ENCODE measurements at places on chromosomes 16 and 17.

DNA sequence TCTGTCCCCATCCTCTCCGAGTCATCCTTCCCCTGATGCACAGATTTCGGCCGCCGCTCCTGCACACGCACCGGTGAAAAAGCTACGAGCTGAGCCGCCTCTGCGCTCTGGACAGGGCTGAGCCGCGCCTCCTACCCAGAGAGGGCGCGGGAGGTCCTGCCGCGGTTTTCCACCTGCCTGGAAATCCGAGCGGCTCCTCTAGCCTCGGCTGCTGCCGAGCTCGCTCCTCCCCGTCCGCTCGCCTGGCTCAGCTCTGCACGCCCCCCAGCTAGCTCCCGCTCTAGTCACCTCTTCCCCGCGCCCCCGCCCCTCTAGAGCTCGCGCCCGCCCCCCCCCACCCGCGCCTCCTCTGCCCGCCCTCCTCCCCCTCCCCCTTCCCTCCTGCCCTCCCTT is 198 bp upstream of the SHISA9 start:
- no peak for DNase-seq

DNA sequence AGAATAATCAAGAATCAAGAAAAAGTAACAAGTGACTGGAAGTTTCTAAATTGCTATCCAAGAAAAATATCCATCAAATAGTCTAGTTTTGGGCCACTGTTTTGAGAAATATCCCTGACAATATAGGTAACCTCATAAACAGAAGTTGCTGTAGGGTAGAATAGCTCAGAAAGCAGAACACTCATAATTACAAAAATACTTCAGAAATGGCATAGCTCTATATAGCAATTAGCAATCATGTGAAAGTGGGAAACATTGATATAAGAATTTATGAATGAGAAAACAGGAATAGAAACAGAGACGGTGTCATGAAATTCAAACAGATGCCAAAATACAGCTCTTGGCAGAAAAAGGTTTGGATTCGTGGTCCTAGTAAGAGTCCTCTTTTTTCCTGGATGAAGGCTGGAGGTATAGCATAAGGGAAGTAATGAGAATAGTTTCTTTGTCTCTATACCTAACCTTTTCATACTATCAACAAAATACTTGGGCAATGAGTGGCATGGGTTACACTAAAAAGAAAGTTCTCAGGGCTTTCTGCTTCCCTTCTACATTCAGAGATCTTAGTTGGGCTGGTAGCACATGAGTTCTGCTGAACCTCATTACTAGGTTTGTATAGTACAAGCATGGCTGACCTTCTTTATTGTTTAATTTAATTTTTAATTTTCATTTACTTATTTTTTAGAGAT is 33.5 kb downstream of the SPAG9 start:
- no peak for DNase-seq

DNA sequence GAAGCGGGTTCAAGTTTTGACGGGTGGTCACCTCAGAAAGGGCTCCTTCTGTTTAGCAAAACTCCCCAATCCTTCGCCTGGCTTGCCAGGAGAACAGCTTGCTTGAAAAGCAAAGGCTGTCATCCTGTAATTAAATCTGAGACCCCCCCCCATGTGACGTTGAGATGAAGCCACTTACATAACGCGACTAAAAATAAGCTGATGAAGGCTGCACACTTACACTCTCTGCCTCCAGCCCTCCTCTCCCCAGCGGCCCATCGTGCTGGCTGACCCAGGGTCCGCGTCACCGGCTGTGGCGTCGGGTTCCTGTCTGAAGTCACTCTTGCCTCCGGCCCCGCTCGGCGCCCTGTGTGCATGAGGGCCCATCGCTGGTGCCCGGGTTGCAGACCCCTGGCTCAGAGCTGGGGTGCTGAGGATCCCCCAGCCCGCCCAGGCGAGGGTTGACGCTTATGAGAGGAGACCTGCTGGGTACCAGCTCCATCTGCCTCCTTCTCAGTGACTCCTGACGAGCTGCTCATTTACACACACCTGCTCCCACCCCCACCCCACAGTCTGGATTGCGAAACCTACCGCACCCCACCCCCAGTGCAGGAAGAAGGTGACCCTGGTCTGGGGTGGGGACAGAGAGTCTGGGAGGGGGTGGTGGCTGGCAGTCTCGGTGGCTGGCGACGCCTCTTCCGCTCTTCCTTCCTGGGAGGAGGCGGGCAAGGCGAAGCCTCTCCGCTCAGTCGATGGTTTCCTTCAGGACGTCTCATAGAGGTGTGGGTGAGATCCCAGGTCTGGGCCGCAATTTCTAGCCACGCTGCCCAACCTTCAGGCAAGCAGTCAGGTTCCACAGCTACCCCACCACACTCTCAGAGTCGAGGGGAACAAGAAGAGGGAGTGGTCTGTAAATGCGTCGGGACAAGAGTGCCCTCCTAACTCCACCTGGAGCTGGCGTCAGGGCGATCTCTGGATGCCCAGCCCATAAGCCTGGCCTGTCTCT is 3.1 kb upstream of the BAIAP2 start:
- DNase-seq = no peak

DNA sequence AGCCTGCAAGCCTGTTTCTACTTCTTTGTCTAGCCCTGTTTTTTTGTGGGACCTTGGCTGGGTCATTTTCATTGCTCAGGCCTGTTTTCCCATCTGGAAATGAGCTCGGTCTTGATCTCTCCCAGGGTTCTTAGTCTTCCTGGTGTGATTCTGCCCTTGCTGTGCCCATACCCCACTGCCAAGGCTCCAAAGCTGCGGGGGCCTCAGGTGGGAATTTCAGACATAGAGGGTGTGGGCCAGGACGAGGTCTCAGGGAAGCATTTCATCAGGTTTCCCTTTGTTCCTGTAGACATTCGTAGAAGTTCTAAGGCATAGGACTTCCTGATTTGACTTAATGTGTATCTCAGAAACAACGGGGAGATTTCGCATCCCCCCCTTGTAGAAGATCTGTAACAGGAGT is 5.8 kb downstream of the MPRIP start:
- DNase-seq = no peak

DNA sequence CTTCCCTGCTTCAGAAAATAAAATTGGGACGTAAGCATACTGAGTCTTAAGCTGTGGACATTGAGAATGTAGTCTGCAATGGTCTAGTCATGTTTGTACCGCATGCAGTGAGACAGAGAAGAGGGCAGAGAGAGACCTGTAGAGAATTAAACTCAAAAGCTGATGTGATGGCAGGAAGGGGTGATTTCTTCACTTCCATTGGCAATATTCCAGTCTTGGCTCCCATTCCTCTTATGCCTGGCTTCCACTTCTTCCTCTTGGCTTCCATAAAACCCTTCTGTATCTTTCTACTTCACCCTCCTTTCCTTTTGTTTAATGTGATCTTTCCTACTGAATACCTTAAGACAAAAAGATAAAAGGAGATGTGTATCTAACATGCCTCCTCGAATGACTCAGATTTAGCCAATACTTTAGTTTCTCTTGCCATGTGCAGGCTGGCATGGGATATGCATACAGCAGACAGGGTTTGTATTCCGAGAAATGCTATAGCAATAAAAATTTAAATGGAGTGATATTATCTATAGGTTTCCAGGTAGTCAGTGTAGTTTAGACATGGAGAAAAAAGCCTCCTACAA is 423.1 kb upstream of the DYNLRB2 start:
- no peak for DNase-seq

GRCh38 chr17:61508912-61509311 is 56.7 kb downstream of the TBX4 start:
- DNase-seq = no peak

- no peak for DNase-seq
Observed at GRCh38 chr16:27366687-27367460, 35.1 kb upstream of the IL21R start.

DNA sequence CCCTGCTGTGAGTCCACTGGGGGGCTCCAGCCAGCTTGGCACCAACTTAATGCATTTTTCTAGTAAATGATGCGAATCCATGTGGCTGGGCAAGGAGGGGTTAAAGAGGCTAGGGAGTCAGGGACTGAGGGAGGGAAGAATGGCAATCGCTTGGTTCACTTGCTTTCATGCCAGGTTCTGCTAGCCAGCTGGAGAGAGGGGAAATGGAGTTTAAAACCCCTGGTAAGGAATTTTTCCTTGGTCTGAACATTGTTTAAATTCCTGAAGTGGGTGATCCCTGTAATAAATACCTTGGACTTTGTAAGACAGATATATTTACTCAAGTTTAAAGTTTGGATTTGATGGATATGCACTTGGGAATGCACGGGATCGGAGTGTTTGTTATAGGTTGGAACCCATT is 22.8 kb downstream of the ANKFN1 start:
- DNase-seq = no peak

- DNase-seq = no peak
Observed at GRCh38 chr16:5895137-5895536, 797.5 kb upstream of the EEF2KMT start.

DNA sequence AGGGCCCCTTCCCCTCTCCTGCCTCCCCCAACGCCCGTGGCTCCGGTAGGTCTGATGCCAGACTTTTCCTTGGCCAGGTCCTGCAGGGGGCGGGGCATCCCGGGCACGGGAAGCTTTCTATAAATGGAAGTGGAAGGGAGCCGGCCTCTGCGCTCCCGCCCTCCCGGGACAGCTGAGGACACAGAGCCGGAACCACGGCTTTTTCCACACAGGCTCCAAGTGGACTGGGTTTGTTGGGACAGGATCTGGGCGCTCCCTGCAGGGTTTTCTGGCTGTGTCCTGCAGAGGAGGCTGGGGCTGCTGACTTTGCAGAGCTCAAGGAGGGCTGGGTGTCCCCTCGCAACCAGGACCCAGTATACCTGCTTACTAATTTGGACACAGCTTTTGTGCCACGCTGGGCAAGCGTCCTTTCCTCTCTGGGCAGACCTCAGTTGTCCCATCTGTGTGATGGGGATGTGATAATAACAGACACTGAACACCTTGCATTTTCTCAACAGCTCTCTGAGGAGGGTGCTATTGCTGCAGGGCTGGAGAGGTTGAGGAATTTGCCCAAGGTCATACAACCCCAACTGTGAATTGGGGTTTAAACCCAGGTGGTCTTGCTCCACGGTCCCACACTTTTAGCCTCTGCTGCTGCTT is 1.8 kb downstream of the TNS4 start:
- peak; percentile 7 for DNase-seq

- DNase-seq = no peak
Observed at GRCh38 chr16:22375117-22375962, 921 bp upstream of the CDR2 start.

DNA sequence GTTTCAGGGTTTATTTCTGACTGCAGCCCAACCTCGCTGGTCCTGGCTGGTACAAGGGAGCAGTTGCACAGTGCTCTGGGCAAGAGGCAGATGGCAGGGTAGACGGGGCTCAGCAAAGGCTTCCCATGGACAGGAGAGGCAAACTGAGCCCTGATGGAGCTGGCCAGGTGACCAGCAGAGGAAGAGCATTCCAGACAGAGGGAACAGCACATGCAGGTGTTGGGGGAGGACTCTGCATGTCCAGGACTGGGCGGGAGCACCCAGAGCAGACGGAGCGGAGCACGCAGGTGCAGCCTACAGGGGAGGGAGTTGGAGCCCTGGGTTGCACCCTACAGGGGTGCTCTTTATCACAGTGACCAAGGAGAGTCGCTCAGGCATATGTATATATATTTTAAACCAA is 285.3 kb downstream of the FOXL1 start:
- no peak for DNase-seq

DNA sequence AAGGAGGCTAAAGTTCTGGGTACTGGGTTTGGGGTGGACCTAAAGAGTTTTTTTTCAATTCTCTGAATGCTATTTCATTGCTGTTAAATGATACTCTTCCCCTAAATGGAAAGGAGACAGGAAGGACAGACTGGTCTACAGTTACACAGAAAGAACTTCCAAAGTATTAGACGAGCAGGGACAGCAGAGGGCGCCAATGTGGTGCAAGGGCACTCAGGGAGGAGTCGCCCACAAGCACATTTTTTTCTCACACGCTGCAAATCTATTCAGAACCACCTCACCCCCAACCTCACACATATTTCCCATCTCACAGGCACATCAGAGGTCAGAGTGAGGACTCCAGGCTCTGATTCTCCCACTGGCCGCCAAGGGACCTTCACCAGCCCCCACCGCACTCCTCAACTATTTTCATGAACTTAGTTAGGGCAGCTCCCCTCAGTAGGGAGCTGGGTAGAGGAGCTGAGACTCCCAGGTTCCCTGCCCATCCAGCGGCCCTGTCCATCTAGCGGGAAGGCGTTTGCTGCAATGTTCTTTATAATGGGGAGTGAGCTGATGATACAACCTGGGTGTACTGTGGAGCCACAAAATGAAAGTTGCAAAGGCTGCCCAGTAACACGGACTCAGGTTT is 6.8 kb upstream of the CA4 start:
- DNase-seq = peak; percentile 84

DNA sequence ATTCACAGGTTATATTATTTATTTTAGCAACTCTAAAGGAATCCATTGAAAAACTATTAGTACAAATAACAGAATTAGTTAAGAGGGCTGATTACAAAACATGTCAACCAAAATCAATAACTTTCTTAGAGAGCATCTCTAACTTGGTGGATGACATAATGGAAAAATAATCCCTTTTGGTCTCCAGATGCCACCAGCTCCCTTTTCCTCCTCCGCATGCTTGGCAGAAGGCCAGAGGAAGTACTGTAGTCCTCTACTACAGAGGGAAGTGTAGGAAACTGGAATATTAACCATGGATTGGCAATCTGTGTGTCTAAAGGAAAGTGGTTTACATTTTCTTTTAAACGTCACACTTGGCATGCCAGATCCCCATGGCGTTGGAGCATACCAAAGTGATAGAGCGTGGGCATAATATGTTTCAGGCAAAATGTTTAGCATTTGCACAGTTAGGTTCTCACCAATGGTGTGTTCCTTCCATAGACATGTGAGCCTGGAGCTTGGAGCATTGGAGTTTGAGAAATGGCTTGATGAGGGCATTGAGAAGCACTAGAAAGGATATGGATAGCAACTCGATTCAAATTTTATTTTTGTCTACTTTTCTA is 106.3 kb downstream of the PRKCB start:
- no peak for DNase-seq

DNA sequence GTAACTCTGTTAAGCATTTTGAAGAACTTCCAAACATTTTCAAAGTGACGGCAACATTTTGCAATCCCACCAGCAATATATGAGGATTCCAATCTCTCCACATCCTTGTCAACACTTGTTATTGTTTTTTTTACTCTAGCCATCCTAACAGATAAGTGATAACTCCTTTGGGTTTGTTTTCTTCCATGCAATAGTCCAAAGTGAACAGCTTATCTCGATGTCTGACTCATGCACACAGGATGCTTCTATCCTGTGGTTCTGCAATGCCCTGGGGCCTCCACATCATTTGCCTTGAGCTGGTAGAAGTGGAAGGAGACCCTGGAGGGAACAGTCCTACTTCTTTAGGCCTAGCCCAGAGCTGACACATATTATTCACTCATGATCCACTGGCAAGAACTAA is 13.0 kb downstream of the TLE7 start:
- DNase-seq = no peak

GRCh38 chr16:54400261-54400660 is 113.7 kb upstream of the IRX3 start:
- DNase-seq = no peak

DNA sequence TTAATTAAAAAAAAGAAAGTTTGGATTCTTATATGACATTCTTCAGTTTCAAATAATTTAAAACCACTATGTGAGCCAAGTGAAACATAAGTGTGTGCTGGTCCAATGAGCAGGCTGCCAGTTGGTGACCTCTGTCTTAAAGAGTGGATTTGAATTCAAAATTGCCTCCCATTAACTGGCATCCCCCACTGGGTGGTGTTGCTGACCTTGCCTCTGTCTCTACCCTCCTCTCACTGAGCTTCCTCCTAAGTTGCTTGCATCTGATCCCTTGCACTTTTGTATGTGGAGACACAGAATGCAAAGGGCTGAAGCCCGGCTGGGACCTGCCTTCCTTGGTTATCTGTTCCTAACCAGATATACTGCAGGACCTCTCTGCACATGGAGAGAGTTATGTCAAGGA is 160.6 kb downstream of the CYLD start:
- no peak for DNase-seq

GRCh38 chr16:86928523-86929011 is 350.2 kb downstream of the FOXL1 start:
- no peak for DNase-seq
